ENCODE measurements at places on chromosomes 3 and 15.

- no peak for DNase-seq
Measured at GRCh38 chr3:8452112-8452511, 49.5 kb upstream of the LMCD1 start.

GRCh38 chr3:123347691-123348264, 101.1 kb downstream of the ADCY5 start:
- DNase-seq = no peak

DNA sequence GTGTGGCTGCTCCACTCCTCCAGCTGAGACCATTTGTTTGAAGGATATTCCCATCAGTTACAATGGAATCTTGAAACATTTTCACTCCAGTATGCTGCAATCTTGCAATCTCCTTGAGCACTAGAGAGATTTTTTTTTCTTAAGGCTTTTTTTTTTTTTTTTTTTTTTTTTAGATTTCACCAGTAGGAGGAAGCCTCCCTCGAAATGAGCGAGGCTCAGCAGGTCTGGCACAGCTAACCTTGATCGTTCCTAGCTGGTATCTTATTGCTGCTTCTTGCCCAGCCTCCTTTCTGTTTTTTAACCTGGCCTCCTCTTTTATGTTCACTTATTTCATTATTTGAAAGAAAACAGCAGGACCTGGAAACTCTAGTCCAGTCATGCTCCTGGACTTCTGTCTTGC, 48.1 kb downstream of the RAP2B start:
- no peak for DNase-seq

DNA sequence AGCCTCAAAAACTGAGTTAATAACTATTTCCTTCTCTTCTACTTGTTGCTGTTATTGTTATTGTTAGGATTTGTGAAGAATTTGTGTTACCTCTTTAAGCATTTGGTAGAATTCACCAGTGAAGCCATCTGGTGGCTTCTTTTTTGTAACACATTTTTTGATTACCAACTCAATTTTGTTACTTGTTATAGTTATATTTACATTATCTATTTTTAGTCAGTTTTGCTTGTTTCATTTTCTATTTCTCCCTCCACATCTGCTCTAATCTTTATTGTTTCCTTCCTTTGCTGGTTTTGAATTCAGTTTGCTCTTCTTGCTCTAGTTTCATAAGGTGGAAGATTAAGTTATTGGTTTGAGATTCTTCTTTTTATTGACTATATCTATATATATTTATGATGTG, 3.7 kb upstream of the SLC9C1 start:
- DNase-seq = no peak

- DNase-seq = no peak
Measured at GRCh38 chr15:63077952-63078351, 35.4 kb downstream of the TPM1 start.

All from GM19239 (cell line).